ENCODE measurements at places on chromosomes 6 and 20.
A peak's percentile ranks its signal among the peaks of the same experiment; 100 is the strongest.

GRCh38 chr6:155066921-155067680 is 72.0 kb downstream of the TIAM2 start:
- no peak for DNase-seq

GRCh38 chr6:25297039-25297441 is 17.9 kb downstream of the CARMIL1 start:
- DNase-seq = no peak

DNA sequence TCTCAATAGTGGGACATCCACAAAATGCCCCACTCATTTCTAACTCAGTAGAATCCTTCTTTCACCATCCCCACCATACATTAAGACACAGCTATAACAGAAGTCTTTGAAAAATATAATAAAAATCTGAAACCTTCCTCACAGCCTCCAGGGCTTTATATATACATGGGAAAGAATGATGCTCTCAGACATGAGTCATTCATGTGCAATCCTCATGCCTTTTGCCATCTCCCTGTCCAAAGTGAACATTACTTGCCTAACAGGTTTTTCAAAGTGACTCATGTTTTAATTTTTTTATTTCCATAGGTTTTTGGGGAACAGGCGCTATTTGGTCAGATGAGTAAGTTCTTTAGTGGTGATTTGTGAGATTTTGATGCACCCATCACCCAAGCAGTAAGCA is 162.7 kb downstream of the RALGAPA2 start:
- no peak for DNase-seq

GRCh38 chr20:20009784-20010253 is 7.3 kb upstream of the NAA20 start:
- DNase-seq = no peak

- DNase-seq = no peak
Measured at GRCh38 chr6:127457456-127458064, 1.6 kb downstream of the KIAA0408 start.

DNA sequence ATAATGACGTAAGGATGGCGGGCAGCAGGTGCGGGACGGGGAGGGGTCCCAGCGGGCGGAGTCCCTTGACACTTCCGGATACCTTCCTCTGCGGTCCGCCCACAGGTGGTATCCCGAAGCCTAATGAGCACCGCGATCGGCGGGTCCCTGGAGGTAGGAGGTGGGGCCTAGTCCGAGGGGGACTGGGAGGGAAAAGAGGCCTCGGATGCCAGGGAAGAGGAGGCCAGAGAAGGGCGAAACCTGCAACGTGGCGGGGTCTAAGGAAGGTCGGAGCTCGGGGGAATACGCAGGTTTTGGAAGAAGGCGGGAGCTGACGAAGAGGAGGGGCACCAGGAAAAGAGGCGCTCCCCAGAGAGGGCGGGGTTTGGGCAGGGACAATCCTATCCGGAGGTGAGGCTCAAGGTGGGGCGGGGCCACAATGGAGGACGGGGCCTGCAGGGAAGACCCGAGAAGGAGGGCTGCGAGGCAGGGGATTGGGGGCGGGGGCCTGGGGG is 3.7 kb downstream of the PRSS16 start:
- DNase-seq = peak; percentile 42

GRCh38 chr6:159640322-159640721 is 52.7 kb downstream of the SOD2 start:
- DNase-seq = no peak

DNA sequence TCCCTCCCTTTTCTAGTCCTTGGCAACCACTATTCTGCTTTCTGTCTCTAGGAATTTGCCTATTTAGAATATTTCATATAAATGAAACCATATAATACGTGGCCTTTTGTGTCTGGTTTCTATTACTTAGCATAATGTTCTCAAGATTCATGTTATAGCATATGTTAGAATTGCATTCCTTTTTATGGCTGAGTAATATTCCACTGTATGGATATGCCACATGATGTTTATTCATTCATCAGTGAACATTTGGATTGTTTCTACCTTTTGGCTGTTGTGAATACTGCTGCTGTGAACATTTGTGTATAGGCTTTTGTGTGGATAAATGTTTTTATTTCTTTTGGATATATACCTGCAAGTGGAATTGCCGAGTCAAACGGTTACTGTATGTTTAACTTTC is 7.1 kb downstream of the SLC9A8 start:
- no peak for DNase-seq

- DNase-seq = no peak
Measured at GRCh38 chr20:23313271-23313670, 37.3 kb upstream of the NXT1 start.

- no peak for DNase-seq
Measured at GRCh38 chr20:5041433-5041832, 40.1 kb upstream of the SLC23A2 start.

GRCh38 chr20:51934301-51935002 is 132.1 kb upstream of the SALL4 start:
- no peak for DNase-seq

DNA sequence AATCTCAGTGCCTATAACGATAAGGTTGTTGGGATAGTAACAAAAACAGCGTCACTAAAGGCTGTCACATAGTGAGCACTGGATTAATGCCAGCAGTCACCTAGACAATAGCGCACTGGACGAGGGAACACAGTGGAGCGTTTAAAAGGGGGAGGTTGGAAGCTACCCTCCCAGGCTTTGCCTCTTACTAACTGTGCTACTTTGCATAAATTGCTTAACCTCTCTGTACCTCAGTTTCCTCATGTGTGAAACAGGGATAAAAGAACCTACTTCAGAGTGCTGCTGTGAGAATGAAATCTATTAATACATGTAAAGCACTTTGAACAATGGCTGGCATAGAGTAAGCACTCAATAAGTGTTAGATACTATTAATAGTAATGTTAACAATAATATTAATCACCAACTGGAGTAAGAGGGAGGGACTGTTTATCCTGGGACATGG is 10.5 kb downstream of the BCL2L1 start:
- DNase-seq = peak; percentile 87

DNA sequence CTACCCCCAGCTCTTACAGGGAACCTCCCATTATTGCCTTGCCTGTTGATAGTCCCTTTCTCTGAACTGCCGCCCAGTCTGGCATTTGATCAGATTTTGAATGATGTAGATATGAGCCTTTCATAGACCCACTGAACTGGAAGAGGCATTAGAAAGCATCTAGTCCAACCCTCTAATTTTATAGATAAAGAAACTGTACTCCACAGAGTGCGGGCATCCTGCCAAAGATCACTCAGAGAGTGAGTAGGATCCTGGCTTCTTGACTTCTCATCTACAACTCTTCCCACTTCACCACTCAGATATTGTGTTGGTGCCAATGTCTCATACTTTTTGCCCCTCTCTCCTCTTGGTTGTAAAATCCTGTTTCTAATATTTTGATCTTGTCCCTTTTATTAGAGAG is 179.2 kb upstream of the BMP2 start:
- DNase-seq = peak; percentile 83

DNA sequence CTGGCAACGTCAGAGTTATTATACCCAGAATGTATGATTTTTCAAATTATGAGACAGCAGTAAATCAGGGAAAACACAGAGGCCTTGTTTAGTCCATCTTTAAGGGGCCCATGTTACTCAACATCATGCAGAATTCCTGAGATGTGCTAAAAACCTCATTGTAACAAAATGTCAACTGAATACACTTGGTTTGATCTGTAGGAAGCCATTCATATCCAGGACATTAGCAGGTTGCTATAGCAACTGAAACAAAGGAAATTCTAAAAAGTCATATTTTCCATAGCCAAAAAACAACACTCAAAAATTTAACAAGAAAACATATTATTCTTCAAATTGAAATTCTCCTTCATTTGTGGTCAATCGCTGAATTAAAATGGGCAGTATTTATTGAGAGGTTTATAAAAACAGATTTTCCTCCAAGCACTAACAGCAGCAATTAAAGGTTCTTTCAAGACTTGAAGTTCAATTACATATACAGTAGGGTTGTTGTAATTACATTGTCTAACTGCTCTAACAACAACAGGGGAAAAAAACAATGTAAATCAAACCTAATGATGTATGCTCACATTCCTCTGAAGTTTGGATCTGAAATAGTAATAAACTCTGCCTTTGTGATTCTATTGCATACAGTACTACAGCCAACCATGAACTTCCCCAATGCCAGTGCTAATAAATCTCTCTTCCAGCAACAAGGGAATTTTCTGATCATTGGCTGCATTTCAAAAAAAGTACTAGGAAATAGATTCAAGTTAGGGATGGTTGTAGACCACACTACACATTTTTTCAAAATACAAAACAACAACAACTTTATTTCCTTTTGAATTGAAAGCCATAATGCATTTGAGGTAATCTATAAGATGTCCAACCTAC is 34.9 kb downstream of the COL12A1 start:
- no peak for DNase-seq

GRCh38 chr6:112065426-112065986 is 11.6 kb downstream of the CCN6 start:
- no peak for DNase-seq

- DNase-seq = no peak
Measured at GRCh38 chr6:124433387-124434160, 528.7 kb upstream of the RNF217 start.

GRCh38 chr6:105952326-105952725 is 133.8 kb upstream of the PRDM1 start:
- no peak for DNase-seq

- no peak for DNase-seq
Measured at GRCh38 chr6:17483391-17484016, 90.1 kb downstream of the CAP2 start.

GRCh38 chr6:12506159-12506558 is 210.4 kb upstream of the PHACTR1 start:
- DNase-seq = no peak

DNA sequence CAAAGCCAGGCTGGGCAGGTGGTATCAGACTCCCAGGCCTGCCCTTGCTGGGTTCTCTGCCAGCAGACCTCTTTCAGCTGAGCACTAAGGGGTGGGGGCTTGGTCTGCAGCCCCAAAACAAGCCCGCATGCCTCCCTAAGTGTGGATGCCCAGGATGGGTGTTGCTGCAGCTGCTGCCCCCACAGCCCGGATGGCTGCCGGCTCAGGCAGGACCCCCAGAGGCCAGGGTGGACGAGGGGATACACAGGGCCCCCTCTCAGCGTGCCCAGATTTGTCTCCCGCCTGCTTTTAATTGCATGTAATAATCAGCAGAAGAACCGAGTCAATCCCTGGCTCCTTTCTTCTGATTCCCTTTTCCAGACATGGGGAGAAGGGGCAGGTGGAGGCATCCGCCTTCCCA is 60.8 kb downstream of the VEGFA start:
- DNase-seq = no peak

GRCh38 chr6:42158011-42158410 is 15.2 kb upstream of the GUCA1A start:
- no peak for DNase-seq

DNA sequence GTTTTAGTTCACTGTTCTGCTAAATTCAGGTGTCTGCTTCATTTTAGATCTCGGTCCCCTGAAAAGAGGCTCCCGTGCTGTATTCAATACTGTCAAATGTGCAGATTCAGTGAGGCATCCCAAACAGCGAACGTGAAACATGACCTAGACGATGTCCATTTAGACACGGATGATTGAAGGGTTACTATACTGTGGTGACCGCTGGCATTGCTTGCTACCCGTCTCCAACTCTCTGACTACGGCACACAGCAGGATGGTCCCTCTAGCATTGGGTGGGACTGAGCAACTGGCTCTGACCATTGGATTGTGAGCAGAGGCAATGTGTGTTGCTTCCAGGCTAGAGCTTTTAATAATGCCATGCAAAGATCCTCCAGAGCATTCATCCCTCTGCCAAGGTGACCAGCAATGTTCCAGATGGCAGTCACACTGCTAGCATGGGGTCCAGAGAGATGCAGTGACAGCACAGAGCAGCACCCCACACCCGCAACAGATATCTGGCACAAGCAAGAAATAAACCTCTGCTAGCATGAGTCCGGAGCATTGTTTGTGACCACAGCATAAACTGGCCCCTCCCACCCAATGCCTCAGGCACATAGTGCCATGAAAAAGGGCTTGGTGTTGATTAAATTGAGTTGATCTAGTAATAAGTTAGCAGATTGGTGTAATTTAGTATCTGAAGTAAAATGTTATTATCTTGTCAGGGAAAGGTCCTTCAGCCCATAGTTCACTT is 9.0 kb downstream of the METTL24 start:
- DNase-seq = no peak

GRCh38 chr6:40298207-40298606 is 289.0 kb downstream of the LRFN2 start:
- DNase-seq = no peak

DNA sequence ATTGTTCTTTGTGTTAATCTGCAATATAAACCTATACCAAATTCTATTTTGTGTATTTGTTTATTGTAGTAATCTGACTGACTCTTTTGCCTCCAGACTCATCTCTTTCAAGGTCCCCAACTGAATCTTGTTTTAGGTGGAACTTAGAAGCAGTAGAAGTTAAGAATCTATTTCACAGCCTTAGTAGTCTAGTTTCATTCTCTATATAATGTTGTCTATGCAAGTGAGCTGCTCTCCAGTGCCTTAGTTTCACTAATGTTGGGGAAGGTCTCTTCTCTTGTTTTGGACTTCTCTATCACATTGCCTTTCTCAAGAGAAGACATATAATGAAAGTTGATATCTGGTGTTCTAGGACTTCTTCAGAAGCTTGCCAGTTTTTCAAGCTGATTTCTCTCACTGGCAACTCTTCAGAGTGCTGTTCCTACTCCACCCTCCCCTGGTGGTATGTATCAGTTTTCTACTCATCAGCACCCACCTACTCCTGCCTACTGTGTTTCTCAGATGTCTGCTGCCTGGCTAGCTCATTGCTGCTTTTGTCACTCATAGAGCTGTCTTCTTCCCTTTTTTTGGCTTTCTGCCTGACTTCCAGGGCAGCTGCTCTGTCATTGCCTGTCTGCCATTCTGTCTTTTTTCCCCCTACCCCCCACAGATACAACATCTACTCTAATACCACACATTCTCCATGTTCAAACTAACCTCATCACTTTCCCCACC is 82.1 kb downstream of the PTPRA start:
- DNase-seq = no peak

- DNase-seq = no peak
Measured at GRCh38 chr20:10487142-10488136, 52.3 kb downstream of the SLX4IP start.
